Activated gamma-delta T cell treated with anti-CD3 and anti-CD28 coated beads, Interleukin-2, amount 50 U/mL, for 16 hours (primary cell): ENCODE measurements at places on chromosomes 11 and 22.

DNA sequence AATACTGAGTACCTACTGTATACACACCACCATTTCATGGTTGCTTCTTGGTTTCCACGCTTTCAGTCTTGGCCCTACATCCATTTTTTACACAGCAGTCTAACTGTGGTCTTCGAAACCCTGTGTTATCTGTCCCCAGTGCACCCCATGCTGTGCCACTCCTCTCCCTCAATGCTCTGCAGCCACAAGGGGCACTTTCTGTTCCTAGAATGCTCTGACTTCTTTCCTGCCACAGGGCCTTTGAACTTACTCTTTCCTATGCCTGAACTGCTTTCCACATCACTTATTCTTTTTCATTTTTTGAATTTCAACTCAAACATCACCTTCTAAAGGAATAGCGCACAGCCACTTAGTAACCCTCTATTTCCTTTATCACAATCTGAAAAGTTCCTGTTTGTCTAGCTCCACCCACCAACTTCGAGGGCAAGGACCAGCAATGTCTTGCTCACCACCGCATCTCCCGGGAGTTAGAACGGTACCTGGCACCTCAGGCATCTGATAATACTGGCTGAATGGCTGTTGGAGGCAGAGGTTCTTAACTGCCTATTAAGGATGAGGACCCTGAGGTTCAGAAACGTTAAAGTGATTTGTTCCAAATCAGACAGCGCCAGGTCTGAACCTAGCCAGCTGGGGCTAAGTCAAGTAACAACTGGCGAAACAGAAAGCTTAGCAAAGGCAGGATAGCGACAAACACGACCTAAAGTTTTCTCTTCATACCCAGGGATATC is 568 bp downstream of the ALG8 start:
- DNase-seq, result no peak

DNA sequence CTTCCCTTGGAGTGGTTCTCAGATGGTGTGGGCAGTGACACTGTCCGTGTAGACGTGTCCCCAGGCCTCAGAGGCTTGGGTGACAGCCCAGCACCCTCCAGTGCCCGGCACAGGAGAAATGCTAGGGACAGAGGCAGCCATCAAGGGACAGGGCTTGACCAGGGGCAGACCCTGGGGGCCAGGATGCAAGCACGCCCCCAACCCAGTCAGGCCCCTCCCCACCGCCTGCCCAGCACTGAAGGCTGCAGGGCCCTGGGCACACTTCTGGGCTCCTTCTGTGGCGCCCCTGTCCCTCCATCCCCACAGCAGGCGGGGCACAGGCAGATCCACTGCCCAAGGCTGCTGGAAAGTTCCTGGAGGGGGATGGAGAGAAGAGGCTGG is 11.1 kb downstream of the IGF2 start:
- DNase-seq, result no peak

DNA sequence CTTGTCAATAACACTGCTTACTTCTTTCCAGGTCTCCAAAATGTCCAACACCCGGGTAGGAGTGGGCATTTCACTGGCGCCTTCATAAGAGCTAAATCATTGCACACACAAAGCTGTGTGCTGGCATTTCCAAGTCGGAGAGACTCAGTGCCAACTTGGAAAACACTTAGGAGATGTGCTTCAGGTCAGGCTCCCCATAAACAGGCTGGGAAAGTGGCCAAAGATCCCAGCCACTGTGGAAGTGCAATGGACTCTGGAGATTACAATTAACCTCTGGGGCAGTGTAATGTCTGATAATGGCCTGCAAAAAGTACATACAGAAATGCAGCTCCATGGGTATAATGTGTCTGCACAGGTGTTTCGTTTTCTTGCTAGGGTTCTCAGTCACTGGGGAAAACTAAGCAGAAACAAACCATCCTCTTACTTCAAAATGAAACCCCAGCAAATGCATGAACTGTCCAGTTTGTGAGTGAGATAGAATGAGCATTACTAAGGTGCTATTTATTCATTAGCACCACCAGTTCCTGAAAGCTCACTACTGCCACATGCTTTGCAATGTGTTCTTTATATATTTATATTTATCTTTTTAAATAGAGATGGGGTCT is 79.0 kb downstream of the ABTB2 start:
- no peak for DNase-seq

DNA sequence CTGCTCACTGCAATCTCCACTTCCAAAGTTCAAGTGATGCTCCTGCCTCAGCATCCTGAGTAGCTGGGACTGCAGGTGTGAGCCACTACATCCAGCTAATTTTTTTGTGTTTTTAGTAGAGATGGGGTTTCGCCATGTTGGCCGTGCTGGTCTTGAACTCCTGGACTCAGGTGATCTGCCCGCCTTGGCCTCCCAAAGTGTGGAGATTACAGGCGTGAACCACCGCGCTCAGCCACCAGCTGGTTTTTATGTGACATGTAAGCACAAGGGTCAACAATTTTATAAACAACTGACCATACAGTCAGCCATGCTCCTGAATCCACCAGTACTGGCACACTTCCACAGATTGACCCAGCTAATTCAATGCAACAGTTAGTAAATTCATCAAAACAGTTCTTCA is 526.3 kb upstream of the LRRC4C start:
- DNase-seq, result no peak

- no peak for DNase-seq
Measured at GRCh38 chr11:61473370-61474012, 35.1 kb upstream of the LRRC10B start.

- DNase-seq, result no peak
Measured at GRCh38 chr22:23190526-23190925, 10.2 kb downstream of the BCR start.

DNA sequence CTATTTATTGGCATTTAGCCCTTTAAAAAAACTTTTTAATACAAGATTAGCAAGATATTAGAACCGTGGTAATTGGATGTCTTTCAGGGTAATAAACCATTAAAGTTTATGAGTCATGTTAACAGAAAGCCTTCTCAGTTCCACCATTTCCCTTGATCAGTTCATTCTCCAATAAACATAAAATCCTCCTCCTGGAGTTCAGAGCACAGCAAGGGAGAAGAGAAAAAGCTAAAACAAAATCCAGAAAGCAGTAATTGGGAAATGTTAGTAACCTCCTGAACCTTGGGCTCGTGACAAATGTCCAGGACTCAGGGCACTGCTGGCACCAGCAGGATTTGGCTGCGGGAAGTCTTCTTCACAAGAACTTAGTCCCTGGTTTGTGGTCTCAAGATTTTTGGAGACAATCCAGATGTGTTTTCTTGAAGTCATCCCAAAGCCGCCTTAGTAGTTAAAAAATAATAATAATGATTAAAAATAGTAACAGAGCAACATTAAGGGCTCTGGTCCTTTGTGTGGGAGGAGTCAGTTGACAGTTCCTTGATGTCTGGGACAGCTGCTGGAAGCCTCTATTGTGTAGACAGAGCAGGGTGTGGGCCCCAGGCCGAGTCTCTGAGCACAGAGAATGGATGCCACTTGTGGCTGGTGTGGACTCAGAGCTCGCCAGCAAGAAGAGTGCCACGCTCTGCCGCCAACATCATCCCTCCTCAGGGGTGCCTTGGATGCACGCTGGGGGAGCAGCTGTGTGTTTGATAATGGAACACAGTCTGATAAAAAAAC is 43.4 kb upstream of the PITPNB start:
- no peak for DNase-seq

GRCh38 chr11:92855607-92856405 is 113.6 kb upstream of the MTNR1B start:
- DNase-seq, result no peak

- no peak for DNase-seq
Measured at GRCh38 chr11:128828350-128828749, 38.7 kb downstream of the KCNJ1 start.

DNA sequence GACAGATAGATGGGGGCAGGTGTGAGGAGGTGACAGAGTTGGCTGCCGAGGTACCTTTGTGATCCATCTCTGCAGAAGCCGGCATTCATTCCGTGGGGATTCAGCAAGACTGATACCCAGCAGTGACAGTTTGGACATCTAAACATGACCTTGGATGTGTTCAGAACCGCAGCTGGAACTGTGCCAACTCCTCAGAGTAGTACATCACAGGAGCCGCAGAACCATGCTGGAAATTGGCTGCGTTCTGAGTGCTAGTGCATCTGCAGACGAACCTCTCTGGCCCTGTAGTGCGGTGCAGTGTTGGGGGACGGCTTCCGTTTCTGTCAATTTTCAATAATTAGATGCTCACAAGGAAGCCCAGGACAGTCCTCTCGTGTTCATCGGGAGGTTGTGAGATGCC is 772.1 kb downstream of the NTM start:
- DNase-seq, result no peak
